ENCODE measurements at places on chromosomes 13 and 19.

DNA sequence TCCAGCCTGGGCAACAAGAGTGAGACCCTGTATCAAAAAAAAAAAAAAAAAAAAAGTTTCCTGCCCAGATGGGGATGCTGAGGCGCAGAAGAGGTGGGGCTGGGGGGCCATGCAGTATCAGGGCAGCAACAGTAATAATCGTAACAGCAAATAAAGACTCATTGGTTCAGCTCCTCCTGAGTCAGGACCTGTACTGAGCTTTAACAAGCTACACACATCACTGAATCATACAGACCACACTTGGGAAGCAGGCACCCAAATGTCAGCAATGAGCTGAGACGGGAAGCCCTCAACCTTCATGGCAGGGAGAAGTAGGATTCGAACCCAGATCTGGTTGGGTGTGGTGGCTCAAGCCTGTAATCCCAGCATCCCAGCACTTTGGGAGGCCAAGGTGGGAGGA lies 10.6 kb upstream of the DPF1 start:
- DNase-seq = no peak

DNA sequence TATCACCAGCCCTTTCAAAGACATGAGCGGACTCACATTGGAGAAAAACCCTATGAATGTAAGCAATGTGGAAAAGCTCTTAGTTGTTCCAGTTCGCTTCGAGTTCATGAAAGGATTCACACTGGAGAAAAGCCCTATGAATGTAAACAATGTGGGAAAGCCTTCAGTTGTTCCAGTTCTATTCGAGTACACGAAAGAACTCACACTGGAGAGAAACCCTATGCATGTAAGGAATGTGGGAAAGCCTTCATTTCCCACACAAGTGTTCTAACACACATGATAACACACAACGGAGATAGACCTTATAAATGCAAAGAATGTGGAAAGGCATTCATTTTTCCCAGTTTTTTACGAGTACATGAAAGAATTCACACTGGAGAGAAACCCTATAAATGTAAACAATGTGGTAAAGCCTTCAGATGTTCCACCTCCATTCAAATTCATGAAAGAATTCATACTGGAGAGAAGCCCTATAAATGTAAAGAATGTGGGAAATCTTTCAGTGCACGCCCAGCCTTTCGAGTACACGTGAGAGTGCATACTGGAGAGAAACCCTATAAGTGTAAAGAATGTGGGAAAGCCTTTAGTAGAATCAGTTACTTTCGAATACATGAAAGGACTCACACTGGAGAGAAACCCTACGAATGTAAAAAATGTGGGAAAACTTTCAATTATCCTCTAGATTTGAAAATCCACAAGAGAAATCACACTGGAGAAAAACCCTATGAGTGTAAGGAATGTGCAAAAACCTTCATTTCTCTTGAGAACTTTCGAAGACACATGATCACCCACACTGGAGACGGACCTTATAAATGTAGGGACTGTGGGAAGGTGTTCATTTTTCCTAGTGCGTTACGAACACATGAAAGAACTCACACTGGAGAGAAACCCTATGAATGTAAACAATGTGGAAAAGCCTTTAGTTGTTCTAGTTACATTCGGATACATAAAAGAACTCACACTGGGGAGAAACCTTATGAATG lies 17.6 kb downstream of the ZNF791 start:
- no peak for DNase-seq

GRCh38 chr19:43639519-43640423 lies at the start of gene CADM4:
TSS of gene CADM4 (minus strand) at chr19:43639850. CDS start at chr19:43639790, 60 bp downstream.
- DNase-seq = peak; percentile 26

DNA sequence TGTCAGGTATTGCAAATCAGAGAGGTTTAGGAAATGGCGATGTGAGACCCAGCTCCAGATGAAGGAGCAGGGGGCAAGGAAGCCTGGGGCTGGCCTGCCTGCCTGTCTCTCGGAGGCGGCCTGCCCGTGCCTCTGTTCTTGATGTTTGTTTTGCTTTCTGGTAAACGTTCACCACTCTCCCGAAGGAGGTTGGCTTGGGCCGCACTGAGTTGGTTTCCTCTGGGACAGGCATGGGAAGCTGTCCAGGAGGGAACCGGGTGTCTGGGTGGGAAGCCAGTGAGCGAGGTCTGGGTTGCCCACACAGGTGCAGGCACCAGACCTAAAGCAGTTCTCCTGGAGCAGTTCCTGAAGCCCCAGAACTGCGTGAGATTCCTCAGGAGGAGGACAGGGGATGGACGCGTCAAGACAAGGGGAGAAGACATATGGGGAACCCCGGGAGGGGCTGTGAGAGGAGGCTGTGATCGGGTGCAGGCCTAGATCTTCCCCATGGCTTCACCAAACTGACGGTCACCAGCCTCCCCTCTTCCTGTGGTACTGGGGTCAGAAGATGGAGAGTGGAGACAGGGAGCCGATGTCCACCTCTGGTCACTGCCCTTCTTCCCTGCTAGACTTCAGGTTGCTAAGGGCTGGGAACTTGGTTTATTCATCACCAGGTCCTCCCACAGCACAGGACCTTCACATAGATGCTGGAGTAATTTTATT lies 15.2 kb downstream of the COL4A2 start:
- DNase-seq = no peak

DNA sequence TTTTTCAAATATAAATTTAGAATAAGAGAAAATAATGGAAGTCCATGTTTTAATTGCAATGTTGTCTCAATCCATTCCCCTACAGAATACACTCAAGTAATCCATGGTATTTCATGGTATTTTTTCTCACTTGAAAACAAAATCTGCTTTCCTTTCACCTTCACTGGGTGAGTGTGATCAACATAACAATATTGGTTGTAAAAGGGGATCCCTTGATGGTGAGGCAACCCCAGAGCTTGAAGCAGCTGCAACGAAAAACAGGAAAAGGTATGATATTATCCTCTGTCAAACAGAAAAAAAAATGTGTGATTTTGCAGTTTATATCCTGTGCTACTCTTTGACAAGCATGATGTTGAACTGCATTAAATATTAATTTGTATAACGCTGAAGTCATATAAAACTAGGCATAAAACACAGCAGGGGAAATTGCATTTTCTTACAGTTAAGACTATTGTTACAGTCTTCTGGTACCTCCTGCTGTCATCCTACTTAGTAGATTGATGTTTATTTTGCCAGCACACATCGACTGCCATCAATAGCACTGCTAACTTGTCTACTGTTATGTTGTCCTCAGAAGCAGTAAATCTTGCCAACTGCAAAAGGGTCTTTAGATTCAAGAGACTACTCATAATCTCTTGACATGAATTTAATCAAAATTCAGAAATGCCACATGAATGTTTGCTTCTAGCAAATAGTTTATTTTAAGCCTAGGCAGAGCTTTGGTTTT lies 373.1 kb upstream of the MIR17HG start:
- DNase-seq = no peak

- no peak for DNase-seq
Observed at GRCh38 chr19:5130371-5131030, 161.6 kb downstream of the KDM4B start.

DNA sequence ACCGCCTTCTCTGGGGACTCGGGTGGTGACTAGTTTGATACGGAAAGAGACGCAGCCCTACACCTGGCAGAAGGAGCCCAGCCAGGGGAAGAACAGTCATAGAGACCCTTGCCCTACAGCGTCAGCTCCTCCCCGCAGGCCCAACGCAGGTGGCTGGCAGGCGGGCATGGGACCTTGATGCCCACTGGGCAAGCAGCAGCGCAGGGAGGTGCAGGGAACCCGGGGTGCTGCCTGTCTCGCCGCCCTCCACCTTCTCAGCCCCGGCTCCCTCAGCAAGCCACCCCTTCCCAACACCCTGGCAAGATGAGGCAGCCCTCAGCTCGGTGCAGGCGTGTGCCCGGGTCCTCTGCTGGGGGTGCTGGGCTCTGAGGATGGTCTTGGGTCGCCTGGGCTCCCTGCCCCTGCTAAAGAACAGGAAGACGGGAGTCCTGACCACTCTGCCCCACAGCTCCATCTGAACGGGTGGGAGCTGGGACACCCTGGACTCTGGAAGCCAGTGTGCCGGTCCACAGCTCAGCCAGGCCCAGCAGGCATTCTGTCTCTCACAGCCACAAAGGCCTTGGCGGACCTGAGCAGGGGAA lies 9.0 kb downstream of the MIER2 start:
- no peak for DNase-seq

- no peak for DNase-seq
Observed at GRCh38 chr19:35846038-35846668, 6.2 kb downstream of the NPHS1 start.

GRCh38 chr13:48866249-48866648 lies 109.5 kb upstream of the FNDC3A start:
- DNase-seq = no peak

DNA sequence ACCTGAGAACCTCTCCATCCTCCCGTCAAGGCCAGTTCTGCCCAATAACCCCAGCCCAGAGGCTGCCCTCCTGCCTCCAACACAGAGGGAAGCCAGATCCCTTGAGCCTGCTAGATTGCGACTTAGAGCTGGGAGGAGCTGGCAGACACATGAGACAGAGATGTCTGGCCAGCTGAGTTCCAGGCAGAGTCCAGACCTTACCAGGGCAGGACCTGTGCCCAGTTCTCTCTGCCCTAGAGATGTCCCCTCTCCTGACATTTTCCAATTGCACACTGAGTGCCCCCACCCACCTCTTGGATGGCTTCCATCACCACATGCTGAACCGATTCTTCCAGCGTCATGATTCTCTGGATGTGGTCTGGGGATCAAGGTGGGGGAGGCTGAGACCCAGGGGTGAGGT lies 3.0 kb downstream of the HOOK2 start:
- DNase-seq = no peak

- DNase-seq = no peak
Observed at GRCh38 chr13:63954683-63955082, 2539.0 kb upstream of the PCDH20 start.

- DNase-seq = no peak
Observed at GRCh38 chr13:50127726-50128291, 112.6 kb downstream of the KCNRG start.

- DNase-seq = no peak
Observed at GRCh38 chr13:44410328-44410859, 36.8 kb downstream of the SERP2 start.

DNA sequence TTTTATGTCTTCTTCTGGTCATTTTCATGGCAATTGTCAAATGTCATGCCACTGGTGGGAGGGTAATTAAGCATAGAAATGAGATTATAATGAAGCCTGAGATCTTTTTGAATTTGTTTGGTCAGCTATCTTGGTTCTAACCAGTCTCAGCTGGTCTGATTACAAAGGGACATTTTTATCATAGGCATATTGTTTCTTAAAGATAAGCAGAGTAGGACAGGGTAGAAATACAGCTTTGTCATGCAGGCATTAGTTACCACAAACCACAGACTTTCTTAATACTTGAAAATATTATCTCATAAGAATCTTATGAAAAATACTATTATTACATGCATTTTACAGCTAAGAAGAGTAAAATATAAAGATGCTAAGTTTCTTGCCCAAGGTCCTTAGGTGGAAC lies 1761.5 kb downstream of the PCDH9 start:
- DNase-seq = no peak

DNA sequence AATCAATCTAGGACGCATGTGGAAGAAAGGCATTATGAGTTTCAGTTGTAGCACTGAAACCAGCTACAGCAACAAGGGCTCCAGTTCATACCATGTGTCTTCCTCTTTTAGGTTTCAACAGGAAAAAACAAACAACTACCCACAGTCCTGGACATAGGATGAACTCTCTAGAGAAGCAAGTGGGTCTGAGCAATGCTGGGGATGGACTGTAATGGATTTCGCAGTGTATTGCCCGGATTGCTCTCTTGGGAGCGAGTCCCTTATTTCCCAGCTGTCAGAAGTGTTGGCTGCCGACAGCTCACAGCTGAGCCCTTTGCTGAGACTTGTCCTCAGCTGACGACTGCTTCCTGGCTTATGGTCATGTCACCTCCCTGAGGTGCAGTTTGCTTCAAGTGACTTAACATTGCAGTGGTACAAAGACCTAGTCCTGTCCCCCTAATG lies 12.1 kb upstream of the MYCBP2 start:
- DNase-seq = no peak

- no peak for DNase-seq
Observed at GRCh38 chr13:55084630-55085029, 2056.0 kb downstream of the OLFM4 start.

DNA sequence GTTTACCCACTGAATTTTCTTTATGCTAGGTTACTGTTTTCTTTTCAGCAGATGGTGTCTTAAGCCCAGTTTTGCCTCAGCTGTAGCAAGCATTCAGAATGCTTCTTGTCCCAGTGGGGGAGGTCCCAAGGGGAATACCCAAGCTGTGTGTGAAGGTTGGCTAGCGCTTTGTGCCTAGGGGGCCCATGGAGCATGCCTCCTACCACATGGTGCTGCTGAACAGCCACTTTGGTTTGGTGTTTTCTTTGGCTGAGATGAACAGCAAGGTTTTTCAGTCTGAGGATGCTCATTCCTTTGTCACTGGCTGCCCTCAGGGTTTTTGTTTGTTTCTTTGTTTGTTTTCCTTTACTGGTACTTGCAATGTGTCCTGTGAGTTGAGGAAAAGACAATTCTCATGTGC lies 99.0 kb downstream of the PCDH20 start:
- no peak for DNase-seq

- DNase-seq = no peak
Observed at GRCh38 chr13:76160961-76161925, 525.1 kb downstream of the LMO7 start.

DNA sequence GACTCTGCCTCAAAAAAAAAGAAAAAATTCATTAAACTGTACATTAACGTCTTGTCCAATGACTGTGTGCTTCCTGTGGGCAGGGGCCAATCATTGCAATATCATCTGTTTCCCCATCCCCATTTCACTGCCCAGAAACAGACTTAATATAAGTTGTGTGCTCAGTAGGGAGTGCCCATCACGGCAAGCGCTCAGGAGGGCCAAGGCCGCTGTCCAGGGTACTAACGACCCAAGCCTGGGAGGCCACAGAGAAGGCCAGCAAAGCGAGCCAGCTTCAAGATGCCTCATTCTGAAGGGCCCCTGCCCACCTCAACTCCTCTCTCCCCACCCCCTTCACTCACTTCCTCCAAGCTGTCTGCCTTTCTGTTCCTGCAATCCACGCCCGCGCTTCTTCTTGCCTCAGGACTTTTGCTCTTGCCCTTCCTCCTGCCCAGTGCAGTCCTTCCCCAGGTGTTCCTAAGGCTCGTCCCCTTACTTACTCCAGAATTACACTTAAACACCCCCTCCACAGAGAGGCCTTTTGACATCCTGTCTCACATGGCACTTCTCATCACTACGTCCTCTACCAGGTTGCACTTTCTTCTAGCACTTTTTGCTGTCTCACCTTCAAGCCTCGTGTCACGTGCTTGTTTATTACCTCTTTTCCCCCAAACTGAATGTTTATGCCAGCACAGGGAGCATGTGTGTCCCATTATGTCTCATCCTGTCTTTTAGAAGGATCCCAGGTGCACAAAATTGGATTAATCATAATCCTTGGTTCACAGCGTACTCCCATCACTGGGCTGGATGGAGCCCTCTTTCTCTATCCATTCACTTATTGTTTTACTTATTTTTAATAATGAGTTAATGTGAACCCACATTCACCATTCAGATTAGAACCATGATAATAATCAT lies 11.3 kb upstream of the POU2F2 start:
- no peak for DNase-seq

GRCh38 chr19:3033595-3034405 lies 4.7 kb upstream of the TLE2 start:
- no peak for DNase-seq

All from stimulated activated CD4-positive, alpha-beta T cell treated with anti-CD3 and anti-CD28 coated beads, TNF-alpha, amount 100 ng/mL, for 4 hours (primary cell).